ENCODE measurements at places on chromosomes 12 and 14. TPM values are rescaled to one million over a fixed set of nuclear protein-coding genes. Genes with fewer than 3 reads are reported as not detected.

The DLGAP5 gene
- 11.6 TPM for polyA plus RNA-seq

The LHX5 gene
- polyA plus RNA-seq: not detected

The PROX2 gene
- 1.5 TPM for polyA plus RNA-seq

The BCL11B gene
- 4.0 TPM for polyA plus RNA-seq

The KRT75 gene
- polyA plus RNA-seq: not detected

The SELPLG gene
- polyA plus RNA-seq: 5.6 TPM

The PTHLH gene
- polyA plus RNA-seq: 0.60 TPM

The GALNT9 gene
- 4.5 TPM for polyA plus RNA-seq

The BICDL1 gene
- polyA plus RNA-seq: 14.9 TPM

The NKX2-1 gene
- polyA plus RNA-seq: not detected

The CDH24 gene
- 10.5 TPM for polyA plus RNA-seq

The CLEC4C gene
- polyA plus RNA-seq: 0.07 TPM

Data from large intestine (tissue), 12 donors.